DMS 273 treated with DMSO at 0.1 percent for 48 hours (cell line): ENCODE measurements at places on chromosomes 12 and 14.

GRCh38 chr12:109304485-109304884 is 4.6 kb downstream of the FOXN4 start:
- no peak for DNase-seq

DNA sequence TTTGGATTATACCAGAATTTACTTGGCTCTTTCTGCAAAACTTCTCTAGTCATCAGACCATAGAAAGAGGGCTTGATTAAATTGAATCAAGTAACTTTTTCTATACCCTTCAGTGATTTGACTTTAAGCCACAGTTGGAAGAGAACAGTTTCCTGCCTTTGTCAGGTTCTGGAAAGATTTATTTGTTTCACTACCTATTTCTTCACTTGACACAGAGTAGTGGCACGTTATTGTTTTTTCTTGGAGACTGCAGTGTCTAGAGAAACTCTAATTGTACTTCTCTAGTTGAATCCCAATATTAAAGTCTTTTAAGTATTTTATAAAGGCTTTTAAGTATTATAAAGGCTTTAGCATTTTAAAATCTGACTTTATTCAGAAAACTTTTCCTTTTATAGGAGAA is 138.1 kb downstream of the TMEM117 start:
- no peak for DNase-seq

DNA sequence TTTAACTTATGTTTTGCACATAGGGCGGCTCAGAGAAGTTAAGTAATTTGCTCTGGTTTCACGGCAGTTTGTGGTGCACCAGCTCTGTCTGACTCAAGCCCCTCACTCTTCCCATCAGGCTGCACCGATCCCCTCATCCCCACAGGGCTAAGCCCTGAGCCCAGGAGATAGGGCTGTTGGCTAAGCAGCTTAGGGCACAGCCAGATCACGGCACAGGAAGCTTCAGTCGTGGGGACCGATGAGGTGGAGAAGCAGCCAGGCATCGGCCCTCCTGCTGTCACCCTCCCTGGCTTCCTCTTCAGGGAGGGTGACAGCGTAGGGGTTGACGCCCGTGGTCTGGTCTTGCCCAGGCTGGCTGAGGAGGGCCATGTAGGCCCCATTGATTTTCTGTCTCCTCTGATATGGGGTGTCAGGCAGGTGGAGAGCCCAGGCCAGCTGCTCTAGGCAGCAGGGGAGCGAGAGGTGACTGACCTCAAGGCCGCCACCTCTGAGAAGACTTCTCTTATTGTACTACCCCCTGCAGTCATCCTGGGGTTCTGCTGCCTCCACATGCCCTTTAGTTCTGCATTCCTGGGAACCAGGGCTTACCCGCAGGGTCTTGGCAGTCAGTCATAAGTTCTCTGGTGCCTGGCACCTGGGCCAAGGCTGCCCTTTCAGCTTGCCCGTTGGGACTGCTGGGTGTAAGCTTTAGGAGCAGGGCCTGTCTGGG is 166.4 kb downstream of the TSPAN9 start:
- no peak for DNase-seq

DNA sequence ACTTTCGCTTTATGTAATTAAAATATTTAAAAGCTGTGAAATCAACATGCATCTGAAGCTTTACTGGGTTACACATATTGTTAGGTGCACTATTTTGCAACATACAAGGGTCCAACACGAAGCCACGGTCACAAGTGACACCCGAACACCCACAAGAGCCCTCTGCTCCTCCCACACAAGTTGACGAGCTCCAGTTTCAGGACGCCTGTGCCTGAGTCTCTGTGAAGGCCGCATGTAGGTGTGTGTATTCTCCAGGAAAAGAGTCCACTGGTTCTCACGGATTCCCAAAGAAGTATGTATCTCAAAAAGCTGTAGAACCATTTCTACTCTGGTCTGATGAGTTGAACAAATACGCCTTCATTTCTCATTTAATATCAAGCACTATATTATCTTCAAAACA is 12.0 kb downstream of the SLC15A4 start:
- no peak for DNase-seq

DNA sequence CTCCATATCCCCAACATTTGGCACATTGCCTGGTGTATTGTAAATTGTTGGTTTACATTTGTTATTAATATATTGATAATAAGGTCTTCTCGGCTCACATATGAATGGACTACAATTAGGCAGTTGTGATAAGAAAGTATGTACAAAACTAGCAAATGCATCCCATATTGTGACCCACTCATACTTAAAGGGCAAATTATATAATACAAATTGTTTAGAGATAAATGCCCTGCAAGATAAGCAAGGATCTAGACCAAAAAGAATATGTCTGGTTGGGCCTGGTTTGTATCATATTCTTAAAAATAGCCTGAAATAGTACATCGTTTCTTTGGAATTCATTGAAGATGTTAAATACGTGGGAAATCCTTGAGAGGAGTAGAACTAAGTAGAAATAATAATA is 151.3 kb downstream of the CNTN1 start:
- no peak for DNase-seq

DNA sequence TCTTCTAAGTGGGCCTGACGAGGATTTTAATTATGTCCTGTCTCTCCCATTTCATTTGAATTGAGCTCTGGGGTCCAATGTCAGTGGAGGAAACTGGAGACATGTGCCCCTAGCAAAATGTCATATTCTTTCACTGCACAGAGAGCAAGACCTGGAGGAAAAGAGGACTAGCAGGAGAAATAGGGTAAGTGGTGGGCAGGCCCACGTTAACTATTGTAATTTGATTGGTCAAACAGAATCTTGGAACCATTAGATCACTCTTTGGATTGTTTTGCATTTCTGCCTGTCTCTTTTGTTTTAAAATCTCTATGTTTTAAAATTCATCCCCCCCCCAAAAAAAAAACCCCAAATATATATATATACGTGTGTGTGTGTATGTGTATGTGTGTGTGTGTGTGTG is 113.9 kb upstream of the PELI2 start:
- no peak for DNase-seq

GRCh38 chr14:104874571-104875411 is 9.7 kb downstream of the CEP170B start:
- DNase-seq = no peak

- no peak for DNase-seq
These were observed 305.9 kb upstream of the AMIGO2 start for GRCh38 chr12:47385653-47386052.

DNA sequence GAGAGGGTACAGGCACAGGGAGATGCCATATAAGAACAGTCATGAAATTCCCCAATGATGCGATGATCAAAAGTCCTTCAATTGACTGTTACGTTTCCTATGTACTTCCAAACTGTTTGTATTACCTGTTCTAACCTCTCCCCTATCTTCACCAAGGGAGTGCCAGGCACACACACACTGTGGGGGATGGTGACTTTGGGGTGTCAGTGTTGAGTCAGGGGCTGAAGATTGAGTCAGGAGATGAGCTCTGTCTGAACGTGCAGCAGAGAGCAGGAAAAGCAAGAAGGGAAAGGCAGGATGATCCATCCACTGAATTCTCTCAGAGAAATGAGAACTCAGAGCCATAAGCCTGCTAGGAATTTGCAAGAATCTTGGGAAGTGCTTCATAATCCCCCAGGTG is 153.4 kb downstream of the EFCAB11 start:
- no peak for DNase-seq

GRCh38 chr14:61837336-61838229 is 75.4 kb downstream of the SNAPC1 start:
- DNase-seq = peak; percentile 13

GRCh38 chr12:82144505-82144904 is 213.7 kb downstream of the CCDC59 start:
- no peak for DNase-seq

GRCh38 chr14:89767861-89768268 is 186.7 kb downstream of the EFCAB11 start:
- DNase-seq = no peak

DNA sequence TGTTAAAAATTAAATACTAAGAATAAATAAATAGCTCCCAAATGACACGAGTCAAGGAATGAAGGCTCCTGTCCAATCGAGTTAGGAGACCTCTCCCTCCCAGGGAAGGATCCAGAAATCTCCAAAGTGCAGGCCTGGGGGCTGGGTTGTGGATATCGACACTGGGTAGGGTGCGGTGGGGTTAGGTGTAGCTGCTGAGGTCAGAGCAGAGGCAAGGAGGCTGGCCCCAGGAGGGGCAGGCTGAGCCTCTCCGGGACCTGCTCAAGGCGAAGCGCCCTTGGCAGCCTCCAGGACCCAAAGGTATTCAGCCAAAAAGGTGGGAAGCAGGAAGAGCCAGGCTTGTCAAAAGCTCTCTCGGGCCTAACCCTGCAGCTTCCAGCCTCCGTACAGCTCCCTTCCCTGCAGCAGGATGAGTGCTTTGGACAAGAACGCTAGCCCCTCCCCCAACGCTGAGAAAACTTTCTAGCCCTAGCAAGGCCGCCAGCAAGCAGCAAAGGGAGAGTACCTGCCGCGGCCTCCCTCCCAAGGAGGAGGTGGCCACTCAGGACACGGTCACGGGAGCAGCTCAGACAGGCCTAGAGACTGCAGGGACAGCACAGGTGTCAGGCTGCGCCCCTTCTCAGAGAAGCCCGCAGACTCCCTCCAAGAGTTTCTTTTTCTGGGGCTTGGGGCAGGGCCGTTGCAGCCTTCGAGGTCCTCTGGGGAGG is 3.7 kb upstream of the PNMA1 start:
- no peak for DNase-seq

- no peak for DNase-seq
These were observed 1193.4 kb downstream of the FSCB start for GRCh38 chr14:43313719-43314118.

DNA sequence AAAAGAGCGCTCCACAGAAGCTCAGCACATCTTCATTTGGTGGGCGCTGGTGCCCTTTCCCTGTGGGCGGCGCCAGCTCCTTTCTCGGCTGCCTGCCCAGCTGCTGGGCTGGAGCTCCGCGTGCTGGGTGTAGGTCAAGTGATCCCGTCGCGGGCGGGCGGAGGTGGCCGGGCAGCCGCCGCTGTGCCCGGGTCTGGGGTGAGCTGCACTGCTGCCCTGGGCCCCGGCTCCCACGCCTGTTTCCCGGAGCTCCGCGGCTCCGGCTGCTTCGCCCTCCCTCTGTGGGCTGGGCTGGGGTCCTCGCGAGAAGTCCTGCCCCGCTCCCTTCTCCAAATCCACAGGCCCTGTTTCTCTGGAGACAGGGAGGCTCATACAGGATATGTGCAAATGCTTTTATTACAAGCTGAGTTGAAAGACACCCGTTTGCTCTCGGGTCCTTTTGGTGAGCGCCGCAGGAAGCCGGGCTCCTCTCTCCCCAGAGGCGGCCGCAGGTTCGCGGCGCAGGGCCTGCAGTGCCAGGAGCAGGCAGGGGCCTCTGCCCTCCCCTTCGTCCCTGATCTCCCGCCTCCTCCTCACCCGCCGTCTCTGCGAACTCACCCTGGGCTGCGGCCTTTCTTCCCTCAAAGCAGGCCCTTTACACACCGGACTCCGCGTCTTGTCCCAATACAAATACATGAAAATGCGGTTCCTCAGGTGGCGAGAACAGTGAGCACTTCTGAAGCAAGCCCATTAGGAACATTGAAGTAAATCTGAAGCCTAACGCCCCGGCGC is 67.8 kb upstream of the CAPRIN2 start:
- no peak for DNase-seq

DNA sequence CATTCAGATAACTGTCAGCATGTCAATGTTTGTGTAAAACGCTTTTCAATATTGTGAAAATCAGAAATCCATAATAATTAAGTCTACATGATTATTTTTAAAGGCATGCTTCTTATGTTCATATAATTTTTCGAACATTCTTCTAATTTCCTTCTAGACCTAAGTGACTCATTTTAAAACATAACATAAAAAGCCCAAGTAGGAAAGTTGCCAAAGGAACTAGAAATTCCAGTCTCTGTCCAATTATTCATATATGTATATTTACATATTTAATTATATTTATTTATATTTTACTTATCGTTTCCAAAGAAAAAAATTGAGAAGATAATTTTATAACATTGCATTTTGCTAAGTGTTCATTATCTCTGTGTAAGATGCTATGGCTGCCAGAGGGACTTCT is 110.4 kb downstream of the TMTC1 start:
- no peak for DNase-seq

DNA sequence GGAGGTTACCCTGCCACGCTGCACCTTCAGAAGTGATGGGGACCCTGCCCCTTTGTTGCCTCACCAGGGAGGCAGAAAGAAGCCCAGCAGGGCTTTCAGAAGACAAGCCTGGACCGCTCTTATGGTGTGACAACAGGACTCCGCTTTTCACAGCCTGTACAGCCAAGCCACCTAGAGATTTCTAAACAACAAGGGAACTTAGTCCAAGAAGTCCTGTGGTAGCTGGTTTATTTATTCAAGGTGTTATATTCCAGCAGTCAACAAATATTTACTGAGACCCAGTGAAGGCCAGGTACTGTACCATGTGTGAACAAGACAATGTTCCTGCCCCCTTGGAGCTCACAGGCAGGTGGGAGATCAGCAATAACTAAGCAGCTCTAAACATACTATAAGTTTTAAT is 4.0 kb upstream of the TMEM229B start:
- DNase-seq = no peak

GRCh38 chr12:9856894-9857293 is 12.3 kb downstream of the CLEC2B start:
- no peak for DNase-seq

- no peak for DNase-seq
These were observed 20.4 kb upstream of the TTC7B start for GRCh38 chr14:90836692-90837063.

GRCh38 chr12:52022841-52023181 is 16.1 kb downstream of the TAMALIN start:
- no peak for DNase-seq

GRCh38 chr12:124963211-124963610 is 25.7 kb downstream of the DHX37 start:
- DNase-seq = no peak

GRCh38 chr12:16152885-16153673 is 124.4 kb downstream of the SLC15A5 start:
- no peak for DNase-seq

DNA sequence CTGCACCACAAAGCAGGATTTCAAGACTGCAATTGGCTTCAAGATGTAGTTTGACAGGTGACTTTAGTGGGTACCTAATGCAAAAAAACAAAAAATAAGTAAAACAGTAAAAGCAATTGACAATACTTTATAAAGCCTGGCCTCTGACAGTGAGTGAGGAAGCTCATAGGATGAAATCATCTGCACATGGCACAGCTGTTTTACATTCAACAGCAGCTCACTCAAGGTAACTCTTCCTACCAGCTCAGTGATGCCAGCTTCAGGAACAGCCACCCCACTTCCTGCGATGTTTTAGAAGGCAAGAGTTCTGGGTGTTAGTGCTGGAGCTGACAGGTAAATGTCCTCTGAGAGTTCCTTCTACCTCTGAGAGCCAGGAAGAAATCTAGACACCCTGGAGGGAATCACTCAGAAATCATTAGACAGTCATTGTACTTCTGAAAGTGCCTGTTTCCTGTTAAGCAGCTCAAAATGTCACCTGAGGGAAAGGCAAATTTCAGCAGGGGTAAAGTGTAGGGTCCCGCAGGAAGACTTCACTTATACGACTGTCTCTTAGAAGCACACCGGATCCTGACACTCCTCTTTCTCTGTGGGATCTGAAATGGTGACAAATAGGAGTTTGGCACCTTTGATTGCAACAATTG is 99.9 kb downstream of the FOXN3 start:
- DNase-seq = no peak

DNA sequence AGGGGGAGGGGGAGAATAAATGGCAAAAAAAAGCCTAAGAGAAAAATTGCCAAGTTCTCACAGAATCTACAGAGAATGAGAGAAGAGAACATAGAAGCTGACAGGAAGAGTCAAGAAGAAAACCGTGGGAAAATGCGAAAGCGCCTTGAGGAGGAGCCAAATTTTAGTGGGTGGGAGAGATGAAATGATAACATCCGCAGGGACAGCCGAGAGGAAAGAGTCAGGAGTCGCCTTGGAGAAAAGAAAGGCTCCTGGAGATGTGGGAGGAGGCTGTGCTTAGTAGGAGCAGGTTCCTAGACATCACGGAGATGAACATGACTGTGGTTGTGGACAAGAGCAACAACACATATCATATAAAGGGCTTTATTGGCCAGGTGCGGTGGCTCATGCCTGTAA is 49.4 kb downstream of the PHLDA1 start:
- no peak for DNase-seq
